NT2/D1 (cell line): ENCODE measurements at places on chromosomes 5 and 9.
A peak's percentile ranks its signal among the peaks of the same experiment; 100 is the strongest.

DNA sequence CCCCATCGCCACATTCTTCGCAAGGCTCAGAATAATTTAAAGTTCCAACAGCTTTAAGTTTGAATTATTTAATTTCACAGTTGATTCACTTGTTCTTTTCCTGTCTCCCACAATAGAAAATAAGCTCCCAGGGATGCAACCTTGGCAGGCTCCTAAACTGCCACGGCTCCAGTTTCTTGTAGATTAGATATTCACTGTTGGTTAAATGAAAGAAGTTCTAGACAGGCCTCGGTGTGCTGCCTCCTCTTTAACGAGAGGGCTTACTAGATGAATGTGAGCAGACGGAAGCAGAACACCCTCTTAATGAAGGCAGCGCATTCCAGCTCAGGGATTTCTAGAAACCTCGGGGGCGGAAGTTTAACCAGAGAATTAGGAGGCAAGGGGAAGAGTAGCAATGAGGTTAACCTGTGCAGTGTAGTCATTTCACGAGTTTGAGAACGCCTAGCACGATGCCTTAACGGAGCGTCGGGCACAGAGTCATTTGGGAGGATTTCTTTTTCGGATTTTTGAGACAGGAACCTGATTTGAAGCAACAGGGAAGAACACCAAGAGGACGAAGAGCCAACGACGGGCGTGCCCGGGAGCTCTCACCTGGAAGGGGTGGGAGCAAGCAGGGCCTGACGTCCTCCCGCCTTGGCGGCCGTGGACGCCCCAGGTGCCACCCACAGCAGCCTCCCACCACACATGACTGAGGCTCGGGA lies 637 bp upstream of the SMC5 start:
- peak; percentile 15 for DNase-seq

DNA sequence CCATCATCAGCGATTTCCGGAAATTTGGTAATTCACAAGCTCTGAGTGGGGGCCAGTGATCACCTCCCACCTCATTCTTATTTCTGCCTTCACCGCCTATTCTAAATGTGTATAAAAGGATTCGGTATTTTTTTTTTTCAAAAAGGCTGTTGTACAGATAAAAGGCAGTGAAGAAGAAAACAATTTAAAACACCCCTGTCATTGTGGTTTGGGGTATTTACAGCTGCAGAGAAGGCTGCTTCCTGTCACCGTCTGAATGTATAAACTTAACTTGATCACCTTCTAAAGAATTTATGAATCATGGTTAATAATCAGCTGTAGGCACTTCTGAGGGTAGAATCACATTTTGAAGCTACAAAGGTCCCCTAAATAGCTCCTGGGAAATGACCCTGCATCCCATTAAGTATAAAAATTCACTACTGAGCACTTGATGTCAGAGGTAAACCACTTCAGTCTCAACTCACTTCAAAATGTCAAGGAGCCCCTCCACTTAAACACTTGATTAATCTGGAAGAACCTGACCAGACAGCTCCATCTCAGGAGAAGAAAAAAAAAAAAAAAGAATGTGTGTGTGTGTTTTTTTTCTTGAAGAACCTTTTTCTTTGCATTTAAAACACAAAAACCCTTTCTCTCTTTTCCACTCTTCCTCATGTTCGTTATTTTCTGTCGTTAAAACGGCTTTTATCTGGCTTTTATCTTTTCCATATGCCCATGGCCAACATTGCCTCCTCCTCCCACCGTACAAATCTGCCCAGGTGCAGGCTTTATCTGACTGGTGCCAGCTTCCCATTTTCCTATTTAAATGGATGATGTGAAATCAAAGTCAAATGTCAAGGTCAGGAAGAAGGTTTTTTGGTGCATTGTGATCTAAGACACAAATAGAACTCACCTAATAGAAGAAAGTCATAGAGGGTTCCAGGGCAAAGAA lies 291.2 kb downstream of the IRX1 start:
- DNase-seq: no peak

DNA sequence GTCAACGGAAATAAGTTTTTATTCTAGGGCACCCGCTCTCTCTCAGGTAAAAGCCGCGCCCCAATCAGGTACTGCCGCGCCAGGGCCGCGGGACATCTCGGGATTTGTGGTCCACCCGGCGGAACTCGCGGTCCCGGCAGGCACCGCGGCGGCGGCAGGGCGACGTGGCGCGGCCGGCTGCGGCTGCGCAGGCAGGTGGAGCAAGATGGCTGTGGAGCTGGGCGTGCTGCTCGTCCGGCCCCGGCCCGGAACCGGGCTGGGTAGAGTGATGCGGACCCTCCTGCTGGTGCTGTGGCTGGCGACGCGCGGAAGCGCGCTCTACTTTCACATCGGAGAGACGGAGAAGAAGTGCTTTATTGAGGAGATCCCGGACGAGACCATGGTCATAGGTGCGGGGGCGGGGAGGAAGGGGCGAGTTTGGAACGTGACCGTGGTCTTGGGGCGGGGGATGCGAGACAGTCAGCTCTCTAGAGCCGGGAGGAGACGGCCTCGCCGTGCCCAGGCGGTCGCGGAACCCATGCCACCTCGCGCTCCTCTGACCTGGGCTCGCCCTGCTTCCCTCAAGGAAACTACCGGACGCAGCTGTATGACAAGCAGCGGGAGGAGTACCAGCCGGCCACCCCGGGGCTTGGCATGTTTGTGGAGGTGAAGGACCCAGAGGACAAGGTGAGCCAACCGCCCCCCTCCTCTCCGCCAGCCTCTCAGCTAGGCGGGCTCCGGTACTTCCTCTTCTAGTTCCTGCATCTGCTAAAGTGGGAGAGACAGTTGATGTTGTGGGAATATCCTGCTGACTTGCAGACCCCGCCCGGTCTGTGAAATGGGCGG lies at the start of gene TMED9:
Gene TMED9 (plus strand): TSS at position 194 of the 825 bp plus-strand sequence. CDS start 12 bp downstream, at position 206.
- peak; percentile 80 for DNase-seq

DNA sequence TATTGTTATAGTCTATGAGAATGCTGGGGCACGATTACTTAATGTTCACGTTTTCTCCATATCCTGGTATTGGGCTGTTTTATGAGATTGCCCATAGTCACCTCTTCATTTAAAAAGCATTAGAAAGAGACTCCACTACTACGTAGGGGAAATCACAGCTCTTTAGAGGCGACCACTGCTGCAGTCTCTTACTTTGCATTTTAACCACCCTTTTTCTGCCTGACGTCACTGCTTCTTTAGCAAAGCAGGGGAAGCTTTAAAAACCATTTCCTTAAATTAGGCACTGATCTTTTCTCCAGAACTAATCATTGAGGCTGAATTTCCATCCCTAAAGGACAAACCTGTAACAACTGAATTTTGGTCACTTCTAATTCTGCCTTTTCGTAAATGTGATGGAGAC lies 38.9 kb downstream of the ZNF608 start:
- no peak for DNase-seq

DNA sequence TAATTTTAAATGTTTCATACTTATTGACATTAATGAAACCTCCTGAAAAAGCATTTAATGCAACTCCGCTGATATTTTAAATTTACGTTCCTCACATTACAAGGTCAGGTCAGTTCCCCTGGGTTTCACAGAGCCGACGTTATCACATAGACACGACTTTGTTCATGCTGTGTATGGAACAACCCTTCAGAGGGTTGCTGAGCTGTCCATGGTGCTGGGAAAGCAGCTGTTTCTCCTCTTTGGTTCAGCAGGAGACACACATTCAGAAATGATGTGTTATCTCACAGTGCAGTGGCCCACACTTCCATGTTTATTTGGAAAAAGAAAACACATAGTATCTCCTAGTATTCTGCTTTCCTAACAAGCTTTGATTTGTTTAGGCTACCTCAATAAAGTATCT lies 53.5 kb downstream of the PPP2R2B start:
- no peak for DNase-seq

DNA sequence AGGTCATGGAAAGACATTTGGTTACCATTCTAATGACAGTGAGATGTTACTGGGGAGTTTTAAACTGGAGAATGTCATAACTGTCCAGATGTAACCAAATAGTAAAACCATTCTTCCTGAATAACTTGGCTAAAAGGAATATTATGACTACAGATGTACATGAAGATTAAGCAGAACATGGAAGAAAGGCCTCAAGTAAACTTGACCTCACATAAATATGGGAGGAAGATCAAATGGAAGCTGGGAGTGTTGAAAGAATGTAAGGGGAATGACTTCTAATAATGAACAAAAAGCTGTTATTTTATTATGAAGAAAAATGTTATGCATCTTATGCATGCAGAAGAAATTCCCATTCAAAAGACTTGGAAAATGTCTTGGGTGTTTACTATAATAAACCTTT lies 107.7 kb upstream of the CDKN2B start:
- DNase-seq: no peak

DNA sequence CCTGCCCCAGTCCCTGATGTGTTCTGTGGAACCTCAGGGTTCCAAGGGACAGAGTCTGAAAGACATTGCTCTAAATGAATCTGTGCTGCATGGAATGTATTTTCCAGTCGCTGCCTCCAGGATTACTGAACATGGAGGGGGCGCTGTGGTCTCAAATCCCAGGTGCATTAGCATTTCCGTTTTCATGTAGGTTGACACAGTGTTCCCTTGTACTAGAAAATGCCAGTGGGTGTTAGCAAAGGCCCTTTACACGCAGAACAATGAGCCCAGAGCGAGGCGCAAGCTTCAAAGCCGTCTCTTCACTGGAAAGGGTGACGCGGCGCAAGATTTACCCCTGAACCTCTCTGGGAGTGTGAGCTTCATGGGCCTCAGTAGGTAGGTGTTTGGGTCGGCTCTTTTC lies 308.3 kb downstream of the SLIT3 start:
- DNase-seq: no peak

GRCh38 chr5:164302533-164303235 lies 797.3 kb downstream of the MAT2B start:
- DNase-seq: no peak

- DNase-seq: no peak
These were observed 18.7 kb downstream of the HSD17B4 start for GRCh38 chr5:119470851-119471451.

DNA sequence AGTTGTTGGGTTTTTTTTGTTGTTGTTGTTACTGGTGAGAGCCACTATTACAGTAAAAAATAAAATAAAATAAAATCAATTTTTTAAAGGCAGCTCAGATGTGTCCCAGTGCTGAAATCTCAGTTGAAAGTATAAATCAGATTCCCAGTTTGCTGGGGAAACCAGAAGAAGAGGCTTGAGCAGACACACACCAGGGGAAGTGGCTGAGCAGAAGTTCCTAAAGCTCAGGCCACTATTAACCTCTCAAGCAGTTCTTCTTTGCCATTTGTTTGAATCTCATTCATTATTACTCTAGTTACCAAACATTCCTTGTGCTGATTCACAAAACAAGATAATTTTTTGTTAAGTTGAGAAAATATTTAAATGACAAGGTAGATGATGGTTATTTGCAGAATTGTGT lies 70.9 kb upstream of the ZSWIM6 start:
- DNase-seq: no peak
